Left cardiac atrium (tissue), 4 donors: ENCODE measurements at places on chromosomes 12 and 14.
A peak's percentile ranks its signal among the peaks of the same experiment; 100 is the strongest.

- DNase-seq, result peak; percentile 64
Observed at GRCh38 chr14:99534863-99535262, 53.7 kb downstream of the CCNK start.

DNA sequence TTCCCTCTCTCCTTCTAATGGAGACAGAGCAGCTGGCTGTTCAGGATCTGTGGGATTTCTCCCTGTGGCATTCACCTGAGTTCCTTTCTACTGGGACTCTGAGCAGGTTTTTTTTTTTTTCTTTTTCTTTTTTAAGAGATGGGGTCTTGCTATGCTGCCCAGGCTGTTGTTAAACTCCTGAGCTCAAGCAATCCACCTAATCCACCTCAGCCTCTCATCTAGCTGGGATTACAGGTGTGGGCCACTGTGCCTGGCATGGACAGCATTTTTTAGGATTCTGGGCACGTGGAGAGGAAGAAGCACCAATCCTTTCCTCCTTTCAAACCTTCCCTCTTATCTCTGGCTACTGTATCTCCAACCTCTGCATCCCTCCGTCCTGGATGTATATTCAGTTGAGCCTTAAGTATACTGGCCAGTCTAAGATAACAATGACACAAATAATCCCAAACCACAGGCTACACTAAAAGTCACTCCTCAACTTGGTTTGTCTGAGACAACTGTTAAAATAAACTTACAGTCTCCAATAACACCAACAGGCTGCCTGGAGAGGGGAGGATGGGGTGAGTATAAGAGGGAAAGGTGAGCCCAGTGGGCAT is 16.4 kb upstream of the CELA1 start:
- DNase-seq, result no peak

DNA sequence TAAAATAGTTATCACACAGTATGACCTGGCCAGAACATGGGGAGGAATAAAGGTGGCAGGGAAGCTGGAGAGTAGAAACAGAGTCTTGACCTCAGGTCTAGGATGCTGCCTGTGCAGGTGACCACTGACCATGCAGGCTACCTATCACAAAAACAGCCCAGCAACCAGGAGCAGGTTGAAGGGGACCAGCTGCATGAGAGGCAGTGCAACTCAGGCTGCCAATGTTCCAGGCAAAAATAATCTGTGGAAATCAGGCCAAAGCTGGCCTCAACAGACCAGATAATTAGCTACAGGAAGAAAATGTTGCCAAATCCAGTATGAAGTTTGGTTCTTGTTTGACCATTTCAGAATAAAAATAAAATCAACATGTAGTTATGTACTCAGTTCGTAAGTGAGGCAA is 72.6 kb downstream of the PDE6H start:
- no peak for DNase-seq

DNA sequence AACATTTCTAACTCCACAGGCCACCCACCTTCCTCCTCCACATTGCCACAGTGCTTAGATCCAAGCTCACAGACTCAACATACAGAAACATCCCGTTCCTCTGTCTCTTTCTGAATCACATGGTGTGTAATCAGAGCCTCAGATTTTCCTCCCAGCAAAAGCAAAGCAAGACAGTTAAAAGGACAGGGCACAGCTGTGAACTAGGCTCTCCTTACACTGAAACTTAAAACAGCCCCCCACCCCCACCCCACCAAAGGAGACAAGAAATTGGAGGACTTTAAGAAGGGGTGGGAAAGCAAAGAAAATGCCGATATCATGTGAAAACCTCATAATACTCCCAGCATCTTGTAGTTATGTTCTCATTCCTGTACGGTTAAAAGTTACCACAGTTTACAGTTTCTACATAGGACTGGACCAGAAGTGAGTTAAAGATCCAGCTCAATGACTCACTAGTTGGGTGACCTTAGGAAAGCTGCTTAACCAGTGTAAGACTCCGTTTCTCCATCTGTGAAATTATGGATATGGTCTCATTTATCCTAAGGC is 4.8 kb downstream of the YBX3 start:
- DNase-seq, result no peak

- no peak for DNase-seq
Observed at GRCh38 chr14:92652413-92653151, 95.8 kb downstream of the LGMN start.

DNA sequence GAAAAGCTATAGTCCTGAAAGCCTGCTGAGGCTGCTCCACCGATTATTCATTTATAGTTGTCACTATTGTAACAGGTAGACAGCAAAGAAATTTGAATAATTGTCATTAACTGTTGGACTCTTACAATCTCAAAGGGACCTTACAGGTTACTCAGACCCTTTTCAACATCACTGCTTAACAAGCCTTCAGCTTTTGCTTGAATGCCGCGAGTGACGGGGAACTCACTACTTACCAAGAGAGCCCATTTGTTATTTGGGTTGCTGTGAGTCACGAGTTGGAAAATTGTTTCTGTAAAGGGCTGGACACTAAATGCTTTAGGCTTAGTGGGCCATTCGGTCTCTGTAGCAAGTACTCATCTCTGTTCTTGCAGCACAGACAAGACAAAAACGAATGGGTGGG is 5.9 kb upstream of the TUNAR start:
- DNase-seq, result no peak

DNA sequence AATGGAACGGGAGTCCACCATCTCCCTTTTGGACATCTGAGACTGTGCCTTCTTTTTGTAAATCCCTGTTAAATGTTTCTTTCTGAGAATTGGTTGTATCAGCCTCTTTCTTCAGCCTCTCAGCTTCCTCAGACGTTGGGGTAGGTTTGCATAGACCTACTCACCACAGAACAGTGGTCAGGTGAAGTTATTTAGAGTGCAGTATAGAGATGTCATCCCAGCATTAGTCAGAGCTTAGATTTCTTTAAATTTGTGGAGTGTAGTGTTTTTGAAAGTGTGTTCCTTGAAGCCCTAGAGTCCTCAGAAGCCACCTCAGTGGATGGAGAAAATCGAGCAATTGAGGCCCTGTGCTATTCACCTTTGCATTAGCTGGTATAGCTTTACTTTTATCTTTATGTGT is 8.9 kb upstream of the EEA1 start:
- no peak for DNase-seq

GRCh38 chr12:96215919-96216273 is 21.7 kb downstream of the ELK3 start:
- DNase-seq, result no peak

GRCh38 chr12:94690198-94690771 is 39.9 kb upstream of the TMCC3 start:
- no peak for DNase-seq

GRCh38 chr14:69263771-69264170 is 3.8 kb downstream of the GALNT16 start:
- peak; percentile 54 for DNase-seq

GRCh38 chr12:72018036-72018435 is 79.4 kb downstream of the TPH2 start:
- DNase-seq, result no peak
